Hematopoietic multipotent progenitor cell treated with erythropoietin and hydrocortisone succinate and interleukin-3 and kit ligand, for 4 days (in vitro differentiated cells): ENCODE measurements at places on chromosomes 1 and 21.

- no peak for DNase-seq
These were observed 21.2 kb upstream of the DISC1 start for GRCh38 chr1:231605149-231606100.

GRCh38 chr1:41653574-41653973 lies 169.1 kb upstream of the EDN2 start:
- no peak for DNase-seq

GRCh38 chr1:97745912-97746311 lies 174.9 kb downstream of the DPYD start:
- no peak for DNase-seq

- no peak for DNase-seq
These were observed 208.5 kb upstream of the PROX1 start for GRCh38 chr1:213779228-213779627.

DNA sequence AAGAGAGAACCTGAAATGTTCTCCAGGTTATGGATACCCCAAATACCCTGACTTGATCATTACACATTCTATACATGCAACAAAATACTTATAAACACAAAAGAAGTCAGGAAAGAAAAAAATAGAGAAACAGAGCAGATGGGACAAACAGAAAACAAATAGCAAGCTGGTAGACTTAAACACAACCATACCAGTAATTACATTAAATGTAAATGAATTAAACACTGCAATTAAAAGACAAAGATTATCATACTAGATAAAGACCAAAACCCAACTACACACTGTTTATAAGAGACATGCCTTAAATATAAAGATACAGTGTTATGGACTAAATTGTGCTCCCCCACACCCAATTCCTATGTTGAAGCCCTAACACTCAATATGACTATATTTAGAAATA lies 117.2 kb downstream of the ACBD6 start:
- DNase-seq: no peak

- peak; percentile 63 for DNase-seq
These were observed 1.1 kb upstream of the SLC27A3 start for GRCh38 chr1:153774026-153774595.

DNA sequence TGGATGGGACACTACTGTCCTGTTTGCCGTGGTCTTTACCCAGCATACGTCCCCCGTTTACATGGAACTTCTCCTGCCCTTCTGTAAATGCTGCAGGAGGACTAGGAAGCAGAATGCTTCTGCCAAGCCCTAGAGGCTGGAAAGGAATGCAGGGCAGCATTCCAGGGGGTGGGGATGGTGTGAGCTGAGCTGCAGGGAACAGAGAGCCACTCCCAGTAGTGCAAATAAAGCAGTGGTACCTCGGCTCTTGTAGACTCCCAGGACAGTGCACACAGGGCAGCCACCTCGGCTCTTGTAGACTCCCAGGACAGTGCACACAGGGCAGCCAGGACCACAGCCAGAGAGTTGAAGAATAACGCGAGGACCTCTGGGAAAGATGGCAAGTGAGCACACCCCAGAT lies 35.4 kb downstream of the PTPRU start:
- DNase-seq: no peak

DNA sequence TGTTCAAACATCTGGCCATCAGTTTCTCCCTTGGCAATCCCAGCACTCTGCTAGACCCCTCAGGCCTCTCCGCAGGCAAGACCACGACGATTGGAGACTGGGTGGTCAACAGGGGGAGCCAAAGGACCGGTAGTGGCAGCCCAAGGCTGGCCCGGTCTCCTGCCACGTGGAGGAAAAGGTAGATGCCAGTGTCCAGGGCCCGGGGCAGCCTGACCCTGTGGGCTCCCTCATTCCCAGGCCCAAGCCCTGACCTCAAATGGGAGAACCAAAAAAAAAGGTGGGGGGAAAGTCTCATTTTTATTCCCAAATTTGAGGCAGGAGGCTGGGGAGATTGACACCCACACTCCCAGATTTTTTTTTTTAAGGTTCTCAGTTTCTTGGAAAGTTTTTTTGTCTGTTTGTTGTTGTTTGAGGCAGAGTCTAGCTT lies 24.8 kb downstream of the S100A6 start:
- DNase-seq: peak; percentile 92

- DNase-seq: no peak
These were observed 427.7 kb downstream of the MATN1 start for GRCh38 chr1:30295674-30296073.

GRCh38 chr1:159940006-159940620 lies 5.3 kb downstream of the IGSF9 start:
- no peak for DNase-seq
